ENCODE measurements at places on chromosomes 3 and 15.
A peak's percentile ranks its signal among the peaks of the same experiment; 100 is the strongest.

- no peak for DNase-seq
Measured at GRCh38 chr3:164883171-164883570, 195.1 kb downstream of the SI start.

GRCh38 chr15:90902040-90902839 is 862 bp upstream of the MAN2A2 start:
- peak; percentile 87 for DNase-seq

DNA sequence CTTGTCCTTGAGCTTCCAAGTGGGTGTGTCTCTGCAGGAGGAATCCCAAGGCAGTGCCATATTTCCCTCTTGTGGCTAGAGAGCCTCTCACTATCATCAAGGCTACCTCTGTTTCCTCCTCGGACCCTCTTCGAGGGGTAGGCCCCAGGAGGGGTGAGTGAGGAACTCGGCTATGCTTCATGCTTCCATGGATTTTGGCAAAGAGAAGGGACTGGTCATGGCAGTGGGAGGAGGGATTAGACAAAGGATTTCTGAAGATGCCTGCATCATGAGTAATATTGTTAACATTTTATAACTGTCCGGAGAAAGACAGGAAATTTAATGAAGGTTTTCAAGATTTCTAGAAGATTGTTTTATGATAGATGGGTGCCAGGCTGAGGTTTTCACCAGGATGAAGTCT is 241.5 kb downstream of the CLSTN2 start:
- no peak for DNase-seq

DNA sequence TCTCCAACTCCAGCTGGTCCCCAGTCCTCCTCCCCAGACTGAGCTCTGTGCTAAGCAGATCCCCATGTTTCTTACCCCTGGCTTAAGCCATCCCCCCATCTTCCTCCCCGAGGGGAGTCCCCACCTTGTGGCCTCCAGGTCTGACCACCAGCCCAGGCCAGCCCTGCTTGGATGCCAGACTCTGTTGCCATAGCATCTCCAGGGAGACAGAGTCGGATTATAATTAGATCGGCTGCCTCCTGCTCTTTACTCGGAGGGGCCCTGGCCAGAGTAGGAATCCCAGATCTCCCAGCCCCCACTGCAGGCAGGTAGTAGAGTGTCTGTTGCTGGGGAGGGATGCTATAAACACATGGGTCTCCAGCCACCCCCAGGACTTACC is 2.4 kb downstream of the KLHDC8B start:
- DNase-seq: no peak

DNA sequence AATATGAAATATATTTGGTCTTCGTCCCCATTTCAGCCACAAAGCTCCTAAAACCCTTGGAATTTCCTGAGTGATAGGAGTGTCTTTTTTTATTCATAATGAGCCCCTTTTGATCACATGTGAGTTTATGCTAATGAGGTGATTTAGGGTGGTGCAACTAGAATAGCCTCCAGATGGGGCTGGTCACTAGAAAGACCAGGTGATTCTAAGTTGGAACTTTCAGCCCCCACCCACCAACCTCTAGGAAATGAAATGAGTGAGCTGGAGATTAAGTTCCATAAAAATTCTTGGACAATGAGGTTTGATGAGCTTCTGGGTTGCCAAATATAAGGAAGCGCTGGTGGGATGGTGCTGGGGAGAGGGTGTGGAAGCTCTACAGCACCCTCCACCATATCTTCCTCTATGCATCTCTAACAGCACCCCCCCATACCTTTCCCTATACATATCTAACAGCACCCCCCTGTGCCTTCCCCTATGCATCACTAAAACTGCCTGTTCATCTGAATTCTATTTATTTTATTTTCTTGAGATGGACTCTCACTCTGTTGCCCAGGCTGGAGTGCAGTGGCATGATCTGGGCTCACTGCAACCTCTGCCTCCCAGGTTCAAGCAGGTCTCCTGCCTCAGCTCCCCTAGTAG is 2.1 kb upstream of the SMCO1 start:
- peak; percentile 12 for DNase-seq

DNA sequence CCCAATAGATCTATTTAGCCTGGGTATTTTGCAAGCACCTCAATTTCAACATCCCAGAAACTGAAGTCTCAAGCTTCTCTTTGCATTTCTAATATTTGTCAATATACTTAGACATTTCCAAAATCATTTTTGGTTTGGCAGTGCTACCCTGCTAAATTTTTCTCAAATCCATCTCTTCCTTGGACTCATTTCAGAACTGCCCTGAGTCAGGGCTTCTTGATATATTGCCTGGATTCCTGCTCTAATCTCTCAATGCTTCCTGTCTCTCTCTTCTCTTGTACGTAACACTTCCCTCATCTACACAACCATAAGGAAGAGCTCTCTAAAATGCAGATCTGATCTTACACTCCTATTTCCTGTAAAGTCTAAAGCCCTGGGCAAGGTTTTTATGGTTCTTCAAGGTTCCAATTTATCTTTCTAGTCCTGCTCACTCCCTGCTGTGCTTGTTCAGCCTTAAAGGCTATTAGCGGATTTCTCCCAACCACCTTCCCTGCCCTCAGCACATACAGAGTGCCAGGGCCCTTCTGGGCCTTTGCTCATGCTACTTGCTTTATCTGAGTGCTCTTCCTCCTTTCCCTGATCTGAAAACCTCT is 53.0 kb upstream of the MME start:
- DNase-seq: no peak

DNA sequence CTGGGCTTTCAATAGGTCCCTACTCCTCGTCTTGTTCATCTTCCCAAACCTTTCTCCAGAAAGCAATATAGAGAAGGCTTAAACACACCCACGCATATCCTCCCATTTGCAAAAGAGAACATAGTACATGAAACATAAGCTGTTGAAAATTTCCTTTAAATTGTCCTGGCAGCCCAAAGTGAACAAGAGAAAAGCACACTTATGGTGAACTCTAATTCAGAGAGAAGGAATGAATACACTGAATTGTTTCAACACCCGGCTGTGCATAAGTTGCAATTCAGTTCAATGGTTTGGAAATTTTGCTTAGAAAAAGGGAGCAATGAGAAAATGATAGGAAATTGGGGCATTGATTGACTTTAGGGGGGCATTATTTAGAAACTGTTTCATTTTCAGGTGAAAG is 202.6 kb downstream of the TIGIT start:
- no peak for DNase-seq

DNA sequence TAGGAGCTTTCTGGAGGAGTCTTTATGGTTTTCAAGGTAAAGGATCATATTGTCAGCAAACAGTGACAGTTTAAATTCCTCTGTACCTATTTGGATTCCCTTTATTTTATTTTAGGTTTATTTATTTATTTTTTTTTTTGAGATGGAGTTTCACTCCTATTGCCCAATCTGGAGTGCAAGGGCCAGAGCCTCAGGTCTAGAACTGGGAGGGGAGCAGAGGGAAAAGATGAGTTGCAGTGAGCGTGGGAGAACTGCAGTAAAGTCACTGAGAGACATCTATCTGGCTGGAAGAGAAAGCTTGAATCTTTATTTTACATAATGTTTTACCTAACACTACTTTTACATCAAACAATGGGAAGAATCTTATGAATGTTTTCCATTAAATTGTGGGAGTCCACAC is 49.5 kb upstream of the GK5 start:
- no peak for DNase-seq

GRCh38 chr15:76169911-76170800 is 110.4 kb downstream of the TMEM266 start:
- DNase-seq: no peak

DNA sequence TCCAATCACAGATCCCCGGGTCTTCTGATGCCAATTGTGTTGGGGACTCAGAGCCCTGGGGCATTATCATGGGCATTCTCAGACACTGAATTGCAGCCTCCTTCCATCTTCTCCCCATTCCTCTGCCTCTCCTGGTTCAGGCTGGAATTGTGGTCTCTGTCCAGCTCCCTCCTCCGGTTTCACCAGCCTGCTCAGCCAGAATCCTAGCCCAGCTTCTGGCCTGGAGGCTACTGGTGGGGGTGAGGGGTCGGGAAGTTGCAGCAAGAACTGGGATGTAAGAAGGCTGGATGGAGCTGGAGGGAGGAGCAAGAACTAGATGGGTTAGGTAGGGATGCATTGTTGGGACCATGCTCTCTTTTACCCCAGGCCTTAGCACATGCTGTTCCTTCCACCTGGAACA is 53.5 kb downstream of the TLE3 start:
- no peak for DNase-seq

Measured in GM23338 (cell line).